ENCODE measurements at places on chromosomes 6 and 20.

- no peak for DNase-seq
Observed at GRCh38 chr6:160457823-160458222, 109.6 kb downstream of the SLC22A3 start.

DNA sequence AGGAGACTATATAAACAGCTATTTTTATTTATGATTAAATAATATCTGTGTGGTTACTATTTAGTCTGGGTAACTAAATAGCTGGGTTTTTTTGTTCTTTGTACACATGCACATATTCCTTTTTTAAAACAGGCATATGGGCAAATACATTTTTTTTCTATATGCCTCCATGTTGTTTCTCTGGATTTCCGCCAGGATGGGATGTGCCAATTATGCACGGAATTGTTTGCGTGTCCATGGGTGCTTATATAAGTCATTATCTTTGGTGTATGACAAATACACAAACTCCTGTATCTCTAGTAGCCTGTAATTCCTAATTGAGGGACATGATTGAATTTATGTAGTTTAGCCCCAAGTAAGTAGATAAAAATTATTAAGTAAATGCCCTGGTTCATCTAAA is 226.9 kb downstream of the BCKDHB start:
- DNase-seq = no peak

DNA sequence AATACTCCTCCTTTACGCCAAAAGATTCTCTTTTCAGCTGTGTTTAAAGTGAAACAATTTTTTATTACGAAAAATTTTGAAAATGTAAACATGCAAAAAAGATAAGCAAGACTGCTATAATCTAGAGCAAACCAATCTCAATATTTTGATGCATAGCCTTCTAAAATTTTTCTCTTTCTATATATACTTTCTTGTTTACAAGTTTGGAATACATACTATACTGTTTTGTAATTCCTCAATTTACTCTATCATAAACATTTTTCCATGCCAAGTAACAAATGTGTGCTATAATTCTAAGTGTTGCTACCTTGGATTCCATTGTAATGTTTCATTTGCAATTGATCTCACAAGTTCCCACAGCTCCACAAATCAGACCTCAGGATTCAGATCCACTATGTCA is 43.1 kb upstream of the KIF16B start:
- no peak for DNase-seq

DNA sequence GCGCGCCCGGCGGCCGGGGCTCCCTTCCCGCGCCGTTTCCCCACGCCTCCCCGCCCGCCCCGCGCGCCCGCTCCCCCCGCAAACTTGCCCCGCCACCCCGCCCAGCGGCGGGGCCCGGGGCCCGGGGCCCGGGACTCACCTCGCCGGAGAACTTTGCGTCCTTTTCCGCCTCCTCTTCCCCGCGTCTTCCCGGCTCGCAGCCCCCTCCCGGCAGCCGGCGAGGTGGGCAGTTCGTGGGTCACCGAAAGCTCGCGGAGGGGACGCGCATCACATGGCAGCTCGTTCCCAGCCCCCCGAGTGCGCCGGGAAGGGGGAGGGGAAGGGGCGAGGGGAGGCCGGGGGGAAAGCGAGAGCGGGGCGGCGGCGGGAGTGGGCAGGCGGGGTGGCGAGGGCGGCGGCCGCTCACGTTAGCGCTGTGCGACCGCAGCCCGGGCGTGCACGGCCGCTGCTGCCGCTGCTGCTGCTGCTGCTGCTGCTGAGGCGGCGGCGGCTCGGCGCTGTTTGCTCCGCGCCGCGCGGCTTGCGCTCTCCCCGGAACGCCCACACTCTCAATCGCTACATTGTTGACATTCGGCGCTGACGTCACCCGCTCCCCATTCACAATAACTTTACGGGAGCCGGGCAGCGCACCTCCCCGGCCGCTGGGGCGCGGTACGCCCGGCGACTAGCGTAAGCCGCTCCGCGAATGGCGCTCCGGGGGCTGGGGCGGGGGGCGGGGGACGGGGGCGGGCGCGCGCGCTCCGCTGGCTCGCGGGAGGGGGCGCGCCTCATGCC is at the start of gene BACH2:
TSS of gene BACH2 (minus strand) at position 503 of the 774 bp plus-strand sequence. CDS start 287,999 bp downstream, outside the sequence.
- peak; percentile 82 for DNase-seq

- DNase-seq = no peak
Observed at GRCh38 chr6:37793067-37793466, 26.5 kb upstream of the ZFAND3 start.

DNA sequence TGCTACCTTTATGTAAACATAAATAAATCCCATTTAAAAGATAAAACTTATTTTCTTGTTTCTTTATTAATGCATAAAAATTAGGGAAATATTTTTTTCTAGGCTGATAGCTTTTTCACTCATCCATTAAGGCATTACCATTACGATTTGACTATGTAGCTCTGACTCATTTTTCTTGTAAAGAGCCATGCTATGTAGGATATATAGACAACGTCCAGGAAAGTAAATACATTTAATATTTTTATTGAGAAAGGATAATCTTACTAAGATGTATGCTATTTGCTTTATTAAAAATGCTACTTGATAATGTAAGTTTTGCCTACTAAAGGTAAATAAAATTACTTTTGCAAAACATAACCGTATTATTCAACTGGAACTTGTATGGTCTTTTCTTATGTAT is 19.2 kb upstream of the KIAA1586 start:
- DNase-seq = no peak

- DNase-seq = no peak
Observed at GRCh38 chr20:62837790-62838127, 20.9 kb downstream of the COL9A3 start.

GRCh38 chr20:62644802-62645496 is 2.6 kb downstream of the SLCO4A1 start:
- no peak for DNase-seq

- no peak for DNase-seq
Observed at GRCh38 chr6:93784794-93785693, 365.7 kb upstream of the EPHA7 start.

DNA sequence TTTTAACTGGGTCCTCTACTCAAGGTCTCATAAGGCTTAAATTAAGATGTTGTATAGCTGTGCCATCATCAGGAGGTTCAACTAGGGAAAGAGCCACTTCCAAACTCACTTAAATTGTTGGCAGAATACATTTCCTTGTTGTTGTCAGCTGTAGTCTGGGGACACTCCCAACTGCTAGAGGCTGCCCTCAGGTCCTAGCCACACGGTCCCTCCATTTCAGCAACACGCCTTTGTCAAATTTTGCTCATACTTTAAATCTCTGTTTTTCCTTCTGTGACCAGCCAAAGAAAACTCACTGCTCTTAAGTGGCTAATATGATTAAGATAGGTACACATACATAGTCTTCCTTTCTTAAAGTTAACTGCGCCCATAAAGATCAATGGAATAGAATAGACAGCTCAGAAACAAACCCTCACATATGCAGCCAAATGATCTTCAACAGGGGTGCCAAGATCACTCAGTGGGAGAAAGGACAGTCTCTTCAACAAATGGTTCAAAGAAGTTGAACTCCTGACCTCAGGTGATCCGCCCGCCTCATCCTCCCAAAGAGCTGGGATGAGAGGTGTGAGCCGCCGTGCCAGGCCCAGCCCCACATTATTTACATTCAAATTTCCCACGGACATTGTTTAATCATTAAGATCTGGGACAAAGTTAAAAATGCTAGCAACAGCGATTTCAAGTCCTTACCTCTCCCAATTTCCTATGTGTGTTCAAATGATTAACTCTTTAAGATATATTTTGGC is 76.4 kb upstream of the ELOVL5 start:
- DNase-seq = no peak

- no peak for DNase-seq
Observed at GRCh38 chr6:5899216-5900045, 107.3 kb downstream of the NRN1 start.

DNA sequence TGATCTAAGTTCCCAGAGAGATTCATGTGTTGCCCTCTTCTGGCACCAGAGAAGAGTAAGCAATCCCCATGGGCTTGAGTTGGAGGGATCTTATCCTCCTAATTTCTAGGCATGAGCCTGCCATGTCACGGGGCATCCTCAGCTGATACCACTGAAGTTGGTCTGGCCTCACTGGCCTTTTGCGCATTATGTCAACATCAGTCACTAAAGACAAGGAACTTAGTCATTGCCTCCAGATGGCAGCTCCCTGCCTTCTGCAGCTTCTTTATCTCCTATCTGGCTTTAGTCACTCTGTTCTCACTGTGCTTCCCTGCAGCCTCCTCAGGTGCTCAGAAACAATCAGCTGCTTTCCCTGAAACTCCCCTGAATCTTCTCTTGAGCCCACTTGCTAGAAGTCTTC is 312.2 kb downstream of the ADGRG6 start:
- no peak for DNase-seq

DNA sequence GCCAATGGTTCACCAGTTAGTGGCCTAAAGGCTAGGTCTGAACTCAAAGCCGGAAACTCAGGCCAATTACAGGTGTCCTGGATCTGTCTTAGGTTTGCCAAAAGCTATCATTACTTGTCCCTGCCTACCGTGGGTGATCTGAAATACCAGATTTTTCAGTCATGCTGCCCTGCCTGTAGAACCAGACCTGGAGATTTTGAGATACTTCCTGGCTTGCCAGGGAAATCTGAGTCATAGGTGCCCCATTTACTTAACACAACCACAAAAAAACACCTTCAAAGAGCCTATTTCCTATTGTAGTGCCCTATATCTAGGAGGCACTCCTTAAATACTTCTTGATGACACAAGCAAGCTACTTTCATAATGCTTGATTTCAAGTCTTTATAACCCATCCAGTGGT is 13.9 kb upstream of the RANBP9 start:
- DNase-seq = no peak

DNA sequence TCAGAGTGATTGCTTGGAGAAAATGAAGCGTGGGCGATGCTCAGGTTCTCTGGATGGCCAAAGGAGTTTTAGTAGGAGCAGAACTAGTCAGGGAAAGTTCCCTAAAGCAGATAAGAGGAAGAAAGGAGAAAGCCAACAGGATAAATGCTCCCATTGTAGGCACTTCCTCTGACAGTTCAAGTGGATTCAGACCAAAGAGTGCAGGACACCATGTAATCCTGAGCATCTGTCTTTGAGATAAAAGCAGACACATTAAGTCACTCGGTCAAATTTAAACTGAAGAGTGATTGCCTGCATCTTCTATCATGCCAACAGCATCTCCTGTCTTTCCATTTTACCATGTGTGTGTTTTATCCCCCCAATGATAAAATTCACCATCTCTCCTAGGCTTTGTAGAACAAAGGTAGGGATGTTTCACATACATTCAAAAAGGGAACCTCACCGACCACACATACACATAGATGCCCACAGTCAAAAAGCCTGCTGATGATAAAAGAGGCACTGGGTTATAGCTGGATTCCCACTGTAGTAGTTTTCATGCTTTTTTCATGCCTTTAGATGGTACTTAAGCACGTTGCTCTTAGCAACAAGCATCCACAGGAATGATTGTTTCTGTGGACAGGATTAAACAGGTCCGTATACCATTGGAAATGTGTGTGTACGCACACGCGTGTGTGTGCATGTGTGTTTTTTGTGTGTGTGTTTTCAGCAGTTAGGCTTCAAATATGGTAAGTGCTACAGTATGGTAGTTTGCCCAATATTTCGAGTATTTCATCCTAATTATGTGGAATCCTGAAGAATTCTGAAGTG is 7.0 kb downstream of the GRIK2 start:
- DNase-seq = no peak

GRCh38 chr6:40585223-40585622 is 1.9 kb downstream of the LRFN2 start:
- no peak for DNase-seq

GRCh38 chr6:31171931-31172905 is 1.7 kb upstream of the POU5F1 start:
- DNase-seq = no peak

DNA sequence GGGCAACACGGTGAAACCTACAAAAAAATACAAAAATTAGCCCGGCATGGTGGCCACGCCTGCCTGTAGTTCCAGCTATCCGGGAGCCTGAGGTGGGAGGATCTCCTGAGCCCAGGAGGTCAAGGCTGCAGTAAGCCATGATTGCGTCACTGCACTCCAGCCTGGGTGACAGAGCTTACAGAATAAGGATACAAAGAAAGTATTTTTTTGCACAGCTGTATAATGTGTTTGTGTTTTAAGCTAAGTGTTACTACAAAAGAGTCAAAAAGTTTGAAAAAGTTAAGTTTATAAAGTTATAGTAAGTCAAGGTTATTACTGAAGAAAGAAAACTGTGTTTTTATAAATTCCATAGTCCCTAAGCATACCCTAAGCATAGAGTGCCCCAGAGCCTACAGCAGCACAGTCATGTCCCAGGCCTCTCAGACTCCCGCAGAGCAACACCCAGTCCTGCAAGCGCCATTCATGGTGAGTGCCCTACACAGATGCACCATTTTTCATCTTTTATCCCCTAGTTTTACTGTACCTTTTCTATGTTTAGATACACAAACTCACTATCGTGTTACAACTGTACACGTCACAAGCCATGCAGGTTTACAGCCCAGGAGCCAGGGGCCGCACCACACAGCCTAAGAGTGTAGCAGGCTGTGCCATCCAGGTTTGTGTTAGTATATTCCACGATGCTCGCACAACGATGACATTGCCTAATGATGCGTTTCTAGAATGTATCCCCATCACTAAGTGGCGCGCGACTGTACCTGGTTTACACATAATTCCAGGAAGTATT is 22.4 kb downstream of the TAF4 start:
- DNase-seq = no peak

- DNase-seq = no peak
Observed at GRCh38 chr6:111550953-111551352, 54.7 kb downstream of the TRAF3IP2 start.

GRCh38 chr6:49551078-49551865 is 804 bp downstream of the C6orf141 start:
- DNase-seq = no peak

GRCh38 chr6:144007478-144008119 is 460 bp downstream of the PLAGL1 start:
- no peak for DNase-seq

DNA sequence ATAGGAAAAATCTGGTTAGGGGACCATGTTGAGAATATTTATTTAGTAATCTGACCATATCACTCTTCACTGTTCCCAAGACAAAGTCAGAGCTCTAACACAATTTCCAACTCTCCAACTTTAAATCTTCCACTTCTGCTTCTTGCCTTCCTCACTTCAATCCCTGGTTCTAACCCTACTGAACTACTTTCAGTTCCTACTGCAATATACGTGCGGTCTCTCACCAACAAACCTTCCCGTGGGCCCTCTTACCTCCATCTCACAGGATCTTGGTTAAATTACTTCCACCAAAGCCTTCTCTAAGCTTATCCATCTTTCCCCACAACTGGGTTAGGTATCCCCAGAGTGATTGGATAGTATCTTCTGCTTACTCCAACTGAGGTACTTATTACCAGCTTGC is 8.0 kb downstream of the EIF2S2 start:
- DNase-seq = no peak

DNA sequence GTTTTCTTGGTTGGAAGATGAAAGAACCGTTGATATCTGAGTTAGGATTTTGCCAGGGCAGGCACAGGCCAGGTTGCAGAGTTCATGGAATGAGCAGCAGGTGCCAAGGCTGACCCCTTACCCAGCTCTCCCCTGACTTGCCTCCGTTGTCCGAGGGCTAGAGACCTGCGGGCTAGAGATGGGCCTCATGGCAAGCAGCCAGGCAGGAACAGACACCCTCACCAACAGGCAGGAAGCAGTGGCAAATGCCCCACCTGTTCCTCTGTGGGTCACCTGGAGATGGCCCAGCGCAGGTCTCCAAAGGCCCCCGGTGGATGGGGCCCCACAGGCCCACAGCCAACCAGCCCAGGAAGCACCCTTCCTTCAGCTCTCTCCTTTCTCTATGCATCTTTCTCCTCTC is 186.7 kb upstream of the PMEPA1 start:
- DNase-seq = no peak
